ENCODE measurements at places on chromosomes 1 and 21.
A peak's percentile ranks its signal among the peaks of the same experiment; 100 is the strongest.

GRCh38 chr1:230215031-230215430 is 148.0 kb downstream of the GALNT2 start:
- DNase-seq, result peak; percentile 63

- DNase-seq, result peak; percentile 53
These were observed 41.6 kb downstream of the LAMC2 start for GRCh38 chr1:183227422-183228346.

DNA sequence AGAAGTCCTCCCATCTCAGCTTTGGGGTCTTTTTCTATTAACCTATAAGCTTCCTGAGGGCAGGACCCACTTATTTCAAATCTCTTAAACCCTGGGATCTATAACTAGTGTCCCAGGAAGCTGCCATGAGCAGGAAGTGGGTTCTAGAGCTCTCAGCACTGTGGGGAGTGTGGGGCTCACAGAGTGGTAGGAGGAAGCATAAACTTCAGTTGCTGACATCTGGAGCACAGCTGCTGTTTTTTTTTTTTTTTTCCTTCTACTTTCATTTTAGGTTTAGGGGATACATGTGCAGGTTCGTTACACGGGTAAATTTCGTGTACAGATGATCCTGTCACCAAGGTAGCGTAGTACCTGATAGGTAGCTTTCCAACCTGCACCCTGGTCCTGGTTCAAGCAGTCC is 59.3 kb downstream of the AK4 start:
- peak; percentile 39 for DNase-seq

- peak; percentile 21 for DNase-seq
These were observed 11.5 kb downstream of the YBEY start for GRCh38 chr21:46297338-46298271.

DNA sequence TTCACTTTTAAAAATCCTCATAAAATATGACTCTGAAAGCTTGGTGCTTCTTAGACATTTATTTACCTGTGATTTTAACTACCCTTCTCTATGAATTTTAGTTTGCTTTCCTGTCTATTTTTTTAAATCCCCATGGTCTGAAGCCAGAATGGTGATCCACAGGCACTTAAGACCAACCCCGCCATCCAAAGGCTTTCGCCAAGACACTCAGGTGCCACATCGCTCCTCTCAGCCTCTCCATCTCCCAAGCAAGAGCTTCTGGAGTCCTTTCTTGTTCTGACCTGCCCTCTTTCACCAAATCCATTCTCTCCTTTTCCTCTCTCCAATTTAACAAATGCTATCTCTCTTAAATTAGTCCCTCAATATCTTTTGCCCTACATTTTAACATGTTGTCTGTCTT is 464.6 kb downstream of the PCP4 start:
- no peak for DNase-seq

DNA sequence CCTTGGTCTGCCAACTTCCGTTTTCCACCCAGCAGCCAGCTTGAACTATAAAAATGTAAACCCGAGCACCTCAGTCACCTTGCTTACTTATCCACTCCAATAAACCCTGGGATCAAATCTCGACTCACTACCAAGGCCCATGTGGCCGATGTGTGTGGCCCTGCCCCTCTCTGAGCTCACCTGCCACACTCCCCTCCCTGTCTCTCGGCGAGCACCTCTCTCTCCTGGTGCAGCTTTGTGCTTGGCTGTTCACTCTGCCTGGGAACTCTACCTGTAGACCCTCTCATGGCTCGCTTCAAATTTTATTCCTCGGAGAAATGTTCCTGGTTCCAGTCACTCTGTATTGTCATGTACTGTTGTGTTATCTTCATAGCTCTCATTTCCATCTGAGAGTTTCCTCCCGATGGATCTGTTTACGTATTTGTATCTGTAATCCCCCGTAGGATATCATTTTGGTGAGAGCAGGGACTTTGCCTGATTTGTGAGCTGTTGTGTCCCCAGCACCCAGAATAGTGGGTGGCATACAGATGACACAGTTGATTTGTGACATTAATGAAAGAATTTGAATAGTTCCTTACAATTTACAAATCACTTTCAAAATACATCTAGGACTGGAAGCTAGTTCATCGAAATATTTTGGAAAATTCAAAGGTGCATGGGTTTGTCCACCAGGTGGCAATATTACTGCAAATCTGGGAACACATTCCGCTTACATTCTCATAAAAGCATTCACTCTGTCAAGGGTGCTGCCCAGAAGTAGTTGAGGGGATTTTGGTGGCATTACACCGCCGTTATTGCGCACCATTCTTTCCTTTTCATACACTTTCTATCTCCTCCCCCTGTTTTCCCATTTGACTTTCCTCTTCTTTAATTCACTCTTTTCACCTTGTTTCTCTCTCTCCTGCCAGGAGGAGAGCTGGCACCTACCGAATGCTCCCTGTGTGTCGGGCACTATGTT is 95.3 kb downstream of the ABCA4 start:
- DNase-seq, result peak; percentile 66

DNA sequence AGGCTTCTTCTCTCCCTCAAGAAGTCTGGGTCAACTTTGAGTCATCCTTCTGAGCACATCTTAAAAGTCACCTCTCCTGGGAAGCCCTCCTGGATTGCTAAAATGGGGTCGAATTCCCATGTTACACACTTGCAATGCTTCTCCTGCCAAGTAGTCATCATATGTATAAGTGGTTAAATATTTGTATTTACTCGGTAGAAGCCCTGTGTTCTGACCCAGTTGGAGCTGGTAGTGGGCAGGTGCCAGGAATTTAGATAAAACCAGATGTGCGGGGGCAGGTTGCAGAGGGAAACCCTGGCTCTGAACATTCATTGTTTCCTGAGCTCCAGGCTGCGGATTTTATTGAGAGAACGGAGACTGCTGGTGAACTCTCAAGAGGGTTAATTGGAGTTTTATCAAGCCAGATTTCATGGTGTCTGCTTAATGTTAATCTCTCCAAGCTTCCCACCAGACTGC is 52.8 kb upstream of the RPL11 start:
- no peak for DNase-seq

DNA sequence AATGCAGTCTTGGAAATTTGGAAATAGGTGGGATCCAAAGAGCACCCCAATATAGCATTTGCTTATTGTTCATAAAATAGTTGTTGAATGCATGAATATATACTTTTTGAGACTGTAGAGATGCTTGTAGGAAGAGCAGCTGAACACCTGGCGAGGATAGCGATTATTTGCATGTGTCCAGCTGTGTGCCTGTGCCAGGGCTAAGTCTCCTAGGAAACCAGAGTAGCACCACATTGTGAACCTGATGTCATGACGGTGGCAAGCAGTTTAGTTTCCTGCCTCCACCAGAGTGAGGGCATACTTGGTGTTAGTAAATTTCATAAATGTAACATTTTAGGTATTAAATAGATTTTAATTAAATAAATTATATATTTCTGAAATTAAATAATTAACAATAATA is 37.3 kb upstream of the IRF2BP2 start:
- DNase-seq, result no peak

DNA sequence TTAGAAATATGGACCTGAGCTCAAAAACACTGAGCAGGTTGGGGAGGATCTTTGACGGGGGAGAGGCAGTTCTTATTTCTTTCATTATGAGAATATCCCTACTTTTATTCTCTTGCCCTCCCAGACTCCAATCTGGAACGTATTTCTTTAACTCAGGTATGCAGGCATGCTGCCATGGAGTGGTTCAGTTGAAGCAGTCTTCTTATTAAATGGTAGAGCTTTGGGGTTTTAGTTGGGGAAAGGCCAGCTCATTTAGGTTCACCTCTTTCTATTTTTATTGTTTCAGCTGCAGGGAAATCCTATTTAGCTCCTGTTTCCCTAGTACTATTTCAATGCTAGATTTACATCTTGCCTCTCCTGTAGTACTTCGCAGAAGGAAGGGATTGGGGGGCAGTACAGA is 198.9 kb downstream of the TTLL7 start:
- DNase-seq, result peak; percentile 39

- no peak for DNase-seq
These were observed 131.9 kb downstream of the COQ8A start for GRCh38 chr1:227071895-227072587.

DNA sequence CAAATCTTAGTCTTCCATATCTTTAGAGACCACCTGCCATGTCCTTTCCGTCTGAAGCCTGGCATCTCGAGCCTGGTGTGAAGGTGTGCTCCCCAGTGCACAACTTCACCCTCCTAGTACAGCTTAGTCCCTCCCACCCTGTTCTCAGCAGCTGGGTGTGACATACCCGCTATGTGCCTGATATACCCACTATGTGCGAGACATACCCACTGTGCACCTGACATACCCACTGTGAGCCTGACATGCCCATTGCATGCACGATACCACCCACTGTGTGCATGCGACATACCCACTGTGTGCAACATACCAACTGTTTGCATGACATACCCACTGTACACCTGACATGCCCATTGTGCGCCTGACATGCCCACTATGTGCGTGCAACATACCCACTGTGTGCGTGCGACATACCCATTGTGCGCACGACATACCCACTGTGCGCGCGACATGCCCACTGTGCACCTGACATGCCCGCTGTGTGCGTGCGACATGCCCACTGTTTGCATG is 3.0 kb upstream of the RRP1 start:
- no peak for DNase-seq

DNA sequence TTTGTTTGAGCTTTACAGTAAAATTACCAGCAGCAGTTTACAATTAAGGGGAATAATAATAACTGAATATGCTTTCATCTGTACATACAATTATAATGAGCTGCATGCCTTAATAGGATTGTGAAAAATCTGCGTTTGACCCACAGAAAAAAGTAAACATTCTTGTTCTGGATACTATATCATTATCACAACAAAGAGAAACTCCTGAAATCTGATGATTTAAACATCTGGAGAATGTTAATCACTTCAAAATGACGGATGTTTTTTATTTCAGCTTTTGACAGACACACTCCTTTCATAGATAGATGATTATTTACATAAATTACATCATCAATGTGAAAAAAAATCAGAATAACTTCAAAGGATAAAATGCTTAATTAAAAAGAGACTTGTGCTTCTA is 58.5 kb downstream of the TYW3 start:
- peak; percentile 25 for DNase-seq

DNA sequence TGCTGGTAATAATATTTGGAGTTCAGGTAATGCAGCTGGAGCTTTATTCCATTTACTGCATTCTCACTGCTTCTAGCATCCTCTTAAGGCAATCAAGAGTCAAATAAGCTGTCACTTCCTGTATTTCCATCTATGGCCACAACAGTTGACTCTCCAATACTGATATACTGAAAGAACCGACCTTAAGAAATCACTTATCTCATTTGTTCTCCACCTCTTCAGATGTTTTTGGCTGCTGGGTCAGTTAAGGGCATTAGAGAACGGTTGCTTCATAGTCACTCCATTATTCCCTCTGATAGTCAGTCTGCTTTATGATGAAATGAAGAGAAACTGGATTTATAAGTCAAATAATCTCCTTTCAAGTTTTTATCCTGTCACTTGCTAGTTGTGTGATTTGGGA is 14.2 kb upstream of the RGS4 start:
- DNase-seq, result no peak

DNA sequence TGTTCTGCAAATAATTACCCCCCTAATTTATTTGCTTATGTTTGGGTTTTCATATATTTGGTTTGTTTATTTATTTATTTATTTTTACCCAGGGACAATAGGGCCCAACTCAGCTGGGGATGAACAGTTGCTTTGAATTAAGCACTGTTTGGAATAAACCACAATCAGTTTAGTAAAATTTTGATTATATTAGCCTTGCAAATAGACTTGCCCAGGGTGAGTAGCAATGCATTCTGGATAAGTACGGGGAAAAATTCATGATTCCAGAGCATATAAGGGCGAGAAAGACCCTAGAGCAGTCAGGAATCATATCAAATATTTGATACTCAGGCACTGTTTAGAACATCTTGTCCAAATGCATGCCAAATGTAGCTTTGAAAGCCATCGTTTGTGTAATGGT is 242.7 kb downstream of the OMA1 start:
- no peak for DNase-seq

GRCh38 chr1:26031611-26032220 is 10.1 kb downstream of the EXTL1 start:
- peak; percentile 75 for DNase-seq

- no peak for DNase-seq
These were observed 12.9 kb downstream of the NEK7 start for GRCh38 chr1:198169672-198170071.

- DNase-seq, result peak; percentile 44
These were observed 15.6 kb downstream of the TNNT2 start for GRCh38 chr1:201361652-201362504.
